GM04503 (cell line): ENCODE measurements at places on chromosomes 13 and 19.

DNA sequence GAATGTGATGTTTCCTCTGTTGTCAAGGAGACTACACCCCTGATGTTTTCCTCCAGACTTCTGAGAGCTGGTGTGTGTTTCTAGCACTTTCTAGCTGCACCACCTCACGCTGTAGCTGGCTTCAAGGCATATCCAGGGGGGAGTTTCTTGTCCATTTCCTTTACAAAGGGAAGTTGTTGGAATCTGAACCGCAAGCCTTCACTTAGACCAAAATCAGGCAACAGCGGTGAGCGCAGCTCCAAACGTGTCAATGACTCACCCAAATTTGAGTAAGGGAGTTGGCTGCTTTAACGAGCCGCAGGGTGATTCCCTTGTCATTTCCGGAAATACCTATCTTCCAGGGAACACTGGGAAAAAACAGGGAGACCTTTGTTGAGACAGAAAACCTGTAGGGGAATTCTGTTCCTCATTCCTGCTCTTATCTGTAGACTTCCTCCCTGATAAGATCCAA is 2.5 kb downstream of the LDLR start:
- peak; percentile 87 for DNase-seq

GRCh38 chr13:30880856-30881155 is 25.3 kb upstream of the MEDAG start:
- DNase-seq: peak; percentile 79

DNA sequence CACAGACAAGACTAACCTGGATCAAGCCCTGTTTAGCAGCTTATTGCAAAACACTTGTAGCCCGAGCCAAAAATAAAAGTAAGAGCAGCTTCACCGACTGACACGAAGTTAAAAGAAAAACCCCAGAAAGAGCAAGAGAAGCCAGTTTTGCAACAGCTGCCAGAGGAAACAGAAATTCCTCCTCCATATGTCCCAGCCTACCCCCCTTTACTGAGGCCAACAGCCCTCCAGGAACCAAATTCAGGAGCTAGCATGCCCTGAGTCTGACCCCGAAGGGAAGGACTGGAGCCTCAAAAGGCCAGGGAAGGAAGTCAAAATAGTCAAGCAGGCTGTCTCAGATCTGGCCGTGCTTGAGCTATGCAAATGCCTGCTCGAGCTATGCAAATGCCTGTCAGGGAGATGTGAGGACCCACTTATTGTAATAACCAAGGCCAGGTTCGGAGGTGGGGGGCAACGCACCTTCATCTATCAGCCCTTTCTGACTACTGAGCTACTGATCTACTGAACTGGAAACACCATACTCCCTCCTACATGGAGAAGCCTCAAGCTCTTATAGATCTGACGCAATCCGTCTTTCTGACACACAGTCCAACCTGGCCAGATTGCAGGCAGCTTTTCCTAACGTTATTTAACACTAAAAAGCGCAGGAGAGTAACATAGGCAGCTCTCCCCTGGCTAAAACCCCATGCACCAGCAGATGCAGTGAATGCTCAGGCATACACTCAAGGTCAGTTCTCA is 6.7 kb downstream of the SIGLEC11 start:
- DNase-seq: no peak

DNA sequence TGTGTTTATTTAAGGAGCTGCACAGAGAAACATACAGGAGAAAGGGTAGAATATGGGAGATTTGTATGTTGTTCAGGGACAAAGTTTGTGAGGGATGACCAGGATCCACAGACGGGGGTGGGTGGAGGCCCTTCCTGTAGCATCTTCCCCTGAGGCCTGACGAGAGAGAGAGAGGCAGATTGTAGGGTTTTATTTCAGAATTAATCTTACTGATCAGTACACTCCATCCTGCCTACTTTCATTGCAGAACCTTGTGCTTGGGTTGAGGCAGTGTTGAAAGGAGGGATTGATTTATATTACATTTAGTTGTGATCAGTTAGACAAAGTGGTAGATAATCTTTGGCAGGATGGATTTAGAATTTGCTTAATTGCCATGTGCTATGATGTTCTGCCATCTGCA is 39.6 kb downstream of the MTUS2 start:
- no peak for DNase-seq

DNA sequence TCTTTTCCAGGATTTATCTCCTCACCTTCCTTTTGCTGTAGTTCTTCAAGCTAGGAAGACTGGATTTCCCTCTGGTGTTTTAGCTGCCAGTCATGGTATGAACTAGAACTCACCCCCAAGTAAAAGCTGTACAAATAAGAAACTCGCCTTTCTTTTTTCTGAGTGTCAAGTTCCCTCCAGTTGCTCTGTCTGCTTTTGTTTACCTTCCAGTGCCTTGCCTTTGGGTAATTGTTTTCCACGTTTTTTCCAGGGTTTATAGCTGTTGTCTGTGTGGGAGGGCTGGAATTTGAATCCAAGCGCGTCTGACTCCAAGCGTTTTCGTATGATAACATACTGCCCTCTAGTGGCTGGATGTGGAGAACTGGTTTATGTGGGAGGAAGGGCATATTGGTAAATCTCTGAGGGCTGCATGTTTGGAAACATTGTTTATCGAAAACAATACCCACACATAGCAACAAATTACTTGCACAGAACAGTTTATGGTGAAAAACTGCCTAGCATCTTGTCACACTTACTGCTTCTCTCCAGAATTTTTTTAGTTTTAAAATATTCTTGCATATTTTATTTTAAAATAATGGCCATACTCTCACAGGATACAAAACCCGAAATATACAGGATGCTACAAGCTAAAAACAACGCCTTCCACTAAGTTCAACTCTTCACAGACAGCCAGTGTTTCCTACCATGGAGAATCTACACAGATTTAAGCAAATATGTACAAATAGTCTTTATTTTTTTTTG is 19.2 kb downstream of the RCN3 start:
- DNase-seq: peak; percentile 78

GRCh38 chr19:5691822-5692722 is 2.0 kb downstream of the RPL36 start:
- DNase-seq: no peak

DNA sequence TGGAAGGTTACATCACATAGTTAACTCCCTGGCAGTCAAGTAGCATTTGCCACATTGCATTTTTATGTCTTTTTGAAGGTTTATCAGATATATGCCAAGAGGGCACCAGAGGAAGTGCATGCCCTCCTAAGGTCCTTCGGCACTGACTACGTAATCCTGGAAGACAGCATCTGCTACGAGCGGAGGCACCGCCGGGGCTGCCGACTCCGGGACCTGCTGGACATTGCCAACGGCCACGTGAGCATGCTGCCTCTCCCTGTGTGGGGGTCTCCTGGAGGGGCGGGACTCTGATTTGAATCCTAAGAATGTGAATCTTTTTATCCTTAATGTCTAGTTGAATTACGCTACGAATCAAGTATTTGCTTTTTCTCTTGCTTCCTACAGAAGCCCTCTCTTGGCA is 74.8 kb downstream of the DPY19L3 start:
- DNase-seq: no peak

- no peak for DNase-seq
These were observed 258.5 kb downstream of the DLEU7 start for GRCh38 chr13:50584856-50585580.

GRCh38 chr19:7926727-7927604 is 1.0 kb upstream of the CTXN1 start:
- no peak for DNase-seq

DNA sequence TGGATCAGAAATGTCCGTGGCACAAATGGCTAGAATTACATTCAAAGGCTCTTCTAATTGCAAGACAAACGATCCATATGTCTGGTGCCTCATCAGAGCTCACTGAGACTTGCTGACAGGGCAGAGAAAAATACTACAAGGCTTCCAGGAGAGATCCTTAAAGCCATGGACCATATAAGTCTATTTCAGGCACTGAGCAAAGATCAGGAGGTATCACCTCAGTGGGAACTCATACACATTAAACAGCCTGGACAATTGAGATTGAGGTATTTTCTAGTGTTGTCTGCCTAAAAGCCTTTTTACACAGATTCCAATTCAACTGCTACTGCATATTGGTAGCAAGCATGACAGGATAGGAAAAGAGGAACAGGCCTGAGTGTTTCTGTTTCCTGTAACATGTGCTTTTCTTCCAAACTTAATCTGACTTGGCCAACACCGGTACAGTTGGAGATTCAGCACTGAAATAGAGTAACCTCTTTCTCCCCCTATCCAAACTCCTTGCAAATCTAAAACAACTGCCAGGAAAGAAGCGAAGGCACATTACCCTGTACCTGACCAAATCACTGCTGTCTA is 65.9 kb downstream of the SERP2 start:
- DNase-seq: no peak

DNA sequence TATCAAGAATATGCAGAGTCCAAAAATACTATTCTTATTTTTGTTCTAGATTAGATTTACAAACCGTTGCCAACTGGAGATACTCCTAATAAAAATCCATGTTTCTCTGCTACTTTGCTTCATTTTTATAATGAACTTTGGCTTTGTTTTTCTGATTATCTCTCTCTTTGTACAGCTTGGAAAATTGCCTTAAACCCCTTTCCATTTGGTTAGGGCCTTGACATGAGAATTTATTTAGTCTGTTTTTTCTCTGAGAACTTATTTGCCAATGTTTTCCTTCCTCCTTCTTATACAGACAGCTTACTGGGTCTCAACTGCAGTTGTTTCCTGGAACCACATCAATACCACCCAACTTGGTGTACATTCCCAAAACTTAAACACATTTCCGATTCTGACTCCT is 555.4 kb downstream of the SLITRK6 start:
- DNase-seq: no peak

DNA sequence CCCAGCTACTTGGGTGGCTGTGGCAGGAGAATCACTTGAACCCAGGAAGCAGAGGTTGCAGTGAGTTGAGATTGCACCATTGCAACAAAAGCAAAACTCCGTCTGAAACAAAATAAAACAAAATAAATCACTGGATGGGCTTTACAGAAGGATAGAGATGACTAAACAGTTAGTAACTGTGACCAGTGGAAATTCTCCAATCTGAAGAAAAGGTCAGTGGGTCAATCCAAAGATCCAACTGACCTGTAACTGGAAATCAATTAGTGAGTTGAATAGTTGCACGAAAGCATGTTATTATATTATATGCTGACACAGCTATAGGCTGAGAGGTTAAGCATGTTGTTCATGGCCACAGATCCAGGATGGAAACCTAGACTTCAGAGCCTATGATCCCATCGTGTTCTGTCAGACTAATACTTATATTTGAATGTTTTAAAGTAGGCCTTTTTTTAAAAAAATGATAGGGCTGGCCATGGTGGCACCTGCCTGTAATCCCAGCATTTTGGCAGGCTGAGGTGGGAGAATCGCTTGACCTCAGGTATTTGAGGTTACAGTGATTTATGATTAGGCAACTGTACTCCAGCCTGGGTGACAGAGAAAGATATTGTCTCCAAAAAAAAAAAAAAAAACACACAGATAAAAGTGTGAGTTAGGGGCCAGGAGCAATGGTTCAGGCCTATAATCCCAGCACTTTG is 1.4 kb downstream of the ECH1 start:
- DNase-seq: no peak

DNA sequence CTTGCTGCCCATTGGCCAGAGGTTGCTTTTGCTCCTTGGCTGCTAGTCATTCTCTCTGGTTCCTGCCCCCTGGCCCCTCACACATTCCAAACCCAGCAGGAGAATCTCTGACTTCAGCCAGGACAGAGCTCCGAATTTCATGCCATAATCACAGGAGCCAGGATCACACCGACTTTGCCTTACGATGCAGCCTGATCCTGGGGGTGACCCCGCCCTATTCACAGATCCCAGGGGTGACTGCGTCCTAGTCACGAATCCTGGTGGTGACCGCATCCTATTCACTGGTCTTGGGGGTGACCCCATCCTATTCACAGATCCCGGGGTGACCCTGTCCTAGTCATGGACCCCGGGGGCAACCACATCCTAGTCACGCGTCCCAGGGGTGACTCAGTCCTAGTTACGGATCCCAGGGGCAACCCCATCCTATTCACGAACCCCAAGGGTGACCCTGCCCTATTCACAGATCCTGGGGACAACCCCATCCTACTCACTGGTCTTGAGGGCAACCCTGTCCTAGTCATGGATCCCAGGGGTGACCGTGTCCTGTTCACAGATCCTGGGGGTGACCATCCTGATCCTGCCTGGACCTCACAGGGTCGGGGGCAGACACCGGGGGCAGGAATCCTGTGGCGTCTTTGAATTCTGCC is 7.4 kb upstream of the TEX29 start:
- no peak for DNase-seq

DNA sequence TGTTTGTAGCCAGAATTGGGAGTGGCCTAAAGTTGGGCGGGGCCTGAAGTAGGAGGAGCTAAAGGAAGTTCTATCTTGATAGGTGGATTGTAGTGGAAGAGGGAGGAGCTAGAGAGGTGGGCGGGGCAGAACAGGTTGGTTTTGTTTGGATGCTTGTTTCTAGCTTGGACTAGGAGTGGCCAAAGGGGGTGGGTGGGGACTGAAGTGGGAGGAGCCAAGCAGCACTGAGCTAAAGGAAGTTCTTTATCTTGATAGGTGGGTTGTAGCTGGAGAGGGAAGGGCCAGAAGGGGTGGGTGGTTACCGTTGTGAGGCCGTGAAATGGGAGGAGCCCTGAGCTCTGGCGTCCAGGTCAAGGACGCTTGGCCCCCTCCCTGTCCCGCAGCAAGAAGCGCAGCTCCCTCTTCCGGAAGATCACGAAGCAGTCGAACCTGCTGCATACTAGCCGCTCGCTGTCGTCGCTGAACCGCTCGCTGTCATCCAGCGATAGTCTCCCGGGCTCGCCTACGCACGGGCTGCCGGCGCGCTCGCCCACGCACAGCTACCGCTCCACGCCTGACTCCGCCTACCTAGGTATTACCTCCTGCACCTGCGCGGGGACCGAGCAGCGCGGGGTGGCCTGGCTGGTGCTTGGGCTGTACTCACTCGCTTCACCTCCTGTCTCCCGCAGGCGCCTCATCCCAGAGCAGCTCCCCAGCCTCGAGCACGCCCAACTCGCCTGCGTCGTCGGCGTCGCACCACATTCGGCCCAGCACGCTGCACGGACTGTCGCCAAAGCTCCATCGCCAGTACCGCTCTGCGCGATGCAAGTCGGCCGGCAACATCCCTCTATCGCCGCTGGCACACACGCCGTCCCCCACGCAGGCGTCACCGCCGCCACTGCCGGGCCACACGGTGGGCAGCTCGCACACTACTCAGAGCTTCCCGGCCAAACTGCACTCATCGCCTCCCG is 8.0 kb downstream of the DNASE2 start:
- DNase-seq: no peak

GRCh38 chr19:7699417-7700401 is 2.2 kb downstream of the FCER2 start:
- no peak for DNase-seq

- DNase-seq: no peak
These were observed 11.9 kb downstream of the PDCD2L start for GRCh38 chr19:34416021-34416545.

DNA sequence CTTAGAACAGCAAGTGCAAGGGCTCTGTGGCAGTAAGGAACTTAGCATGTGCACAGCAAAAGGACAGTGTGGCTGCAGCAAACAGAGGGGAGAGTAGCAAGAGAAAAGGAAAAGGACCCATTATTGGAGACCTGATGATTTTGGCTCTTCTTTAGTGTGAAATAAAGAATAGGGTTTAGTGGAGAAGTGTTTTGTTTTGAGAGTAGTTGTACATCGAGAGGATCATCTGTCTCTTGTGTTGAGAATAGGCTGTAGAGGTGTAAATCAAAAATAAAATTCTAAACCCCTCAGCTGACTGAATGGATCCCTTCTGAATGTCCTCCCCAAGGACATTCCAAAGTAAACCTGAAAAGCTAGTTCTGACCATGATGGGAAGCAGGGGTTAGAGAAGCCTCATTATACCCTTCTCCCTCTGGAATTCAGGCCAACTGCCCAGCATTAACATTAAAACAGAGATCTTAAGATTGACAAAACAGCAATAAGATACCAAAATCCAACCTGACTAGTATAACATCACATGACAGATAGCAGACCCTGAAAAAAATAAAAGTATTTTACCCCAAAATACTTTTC is 73.6 kb upstream of the OBI1 start:
- no peak for DNase-seq
